ENCODE measurements at places on chromosomes 11 and 22.

GRCh38 chr11:80873310-80873999 lies 1432.6 kb upstream of the TENM4 start:
- no peak for DNase-seq

DNA sequence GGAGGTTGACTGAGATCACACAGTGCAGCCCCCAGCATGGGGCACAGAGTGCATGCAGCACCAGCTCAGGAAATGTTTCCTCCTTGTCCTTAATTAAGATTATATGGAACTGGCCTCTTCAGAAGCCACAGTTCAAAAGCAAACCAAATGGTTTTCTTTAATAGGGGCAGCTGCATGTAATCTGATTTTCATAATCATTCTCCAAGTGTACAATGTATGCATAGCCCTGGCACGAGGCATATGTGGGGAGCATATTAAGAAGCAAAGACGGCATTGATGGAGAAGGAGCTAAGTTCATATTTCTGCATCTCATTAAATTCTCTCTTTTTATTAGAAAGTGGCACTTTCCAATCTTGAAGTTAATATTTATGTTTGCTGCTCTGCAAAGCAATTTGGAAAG lies 9.9 kb upstream of the PARVB start:
- no peak for DNase-seq

DNA sequence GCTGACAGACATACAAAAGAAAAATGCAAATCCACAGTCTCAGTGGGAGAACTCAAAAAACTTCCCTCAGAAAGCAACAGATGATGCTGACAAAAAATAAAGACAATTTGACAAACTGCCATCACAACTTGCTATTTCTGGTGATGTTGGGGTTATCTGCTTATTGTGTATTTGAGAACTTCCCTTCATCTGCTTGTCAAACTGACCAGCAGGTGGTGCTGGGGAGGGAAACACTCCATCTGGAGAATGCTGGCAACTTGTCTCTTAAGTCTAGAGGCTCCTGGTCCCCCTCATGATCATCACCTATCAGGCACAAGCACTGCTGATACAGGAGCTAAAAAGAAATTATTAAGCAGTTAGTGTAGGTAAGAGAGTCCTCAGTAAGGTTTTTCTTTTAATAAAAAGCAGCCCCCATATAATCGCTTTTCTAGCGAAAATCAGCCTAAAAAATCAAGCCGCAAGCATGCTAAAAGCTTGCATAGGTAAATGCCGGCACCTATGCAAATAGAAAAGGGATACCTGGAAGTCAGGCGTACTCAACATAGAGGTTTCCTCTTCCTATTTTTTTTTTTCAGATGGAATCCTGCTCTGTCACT lies 9.8 kb upstream of the FAM111B start:
- DNase-seq, result peak; percentile 7

DNA sequence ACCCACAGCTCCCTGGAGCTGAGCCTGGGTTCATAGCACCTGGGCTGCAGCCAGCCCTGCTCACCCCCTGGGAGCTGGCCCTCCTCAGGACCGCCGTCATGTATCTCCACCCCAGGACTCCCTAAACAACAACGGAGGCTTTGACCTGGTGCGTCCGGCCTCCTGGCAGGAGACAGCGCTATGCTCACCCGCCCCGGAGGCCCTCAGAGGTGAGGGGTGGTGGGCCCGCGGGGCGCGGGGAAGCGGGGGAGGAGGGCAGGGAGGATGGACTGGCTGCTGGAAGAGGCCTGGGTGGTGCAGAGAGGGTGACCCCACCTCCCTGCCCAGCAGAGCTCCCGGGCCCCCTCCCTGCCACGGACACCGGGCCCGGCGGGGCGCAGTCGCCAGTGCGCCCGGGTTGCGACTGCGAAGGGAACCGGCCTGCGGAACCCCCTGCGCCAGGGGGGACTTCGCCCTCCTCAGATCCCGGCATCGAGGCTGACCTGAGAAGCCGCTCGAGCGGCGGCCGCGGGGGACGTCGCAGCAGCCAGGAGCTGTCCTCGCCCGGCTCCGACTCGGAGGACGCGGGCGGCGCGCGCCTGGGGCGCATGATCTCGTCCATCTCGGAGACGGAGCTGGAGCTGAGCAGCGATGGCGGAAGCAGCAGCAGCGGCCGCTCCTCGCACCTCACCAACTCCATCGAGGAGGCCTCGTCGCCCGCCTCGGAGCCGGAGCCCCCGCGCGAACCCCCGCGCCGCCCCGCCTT lies 3.1 kb downstream of the MAPK8IP2 start:
- DNase-seq, result no peak

DNA sequence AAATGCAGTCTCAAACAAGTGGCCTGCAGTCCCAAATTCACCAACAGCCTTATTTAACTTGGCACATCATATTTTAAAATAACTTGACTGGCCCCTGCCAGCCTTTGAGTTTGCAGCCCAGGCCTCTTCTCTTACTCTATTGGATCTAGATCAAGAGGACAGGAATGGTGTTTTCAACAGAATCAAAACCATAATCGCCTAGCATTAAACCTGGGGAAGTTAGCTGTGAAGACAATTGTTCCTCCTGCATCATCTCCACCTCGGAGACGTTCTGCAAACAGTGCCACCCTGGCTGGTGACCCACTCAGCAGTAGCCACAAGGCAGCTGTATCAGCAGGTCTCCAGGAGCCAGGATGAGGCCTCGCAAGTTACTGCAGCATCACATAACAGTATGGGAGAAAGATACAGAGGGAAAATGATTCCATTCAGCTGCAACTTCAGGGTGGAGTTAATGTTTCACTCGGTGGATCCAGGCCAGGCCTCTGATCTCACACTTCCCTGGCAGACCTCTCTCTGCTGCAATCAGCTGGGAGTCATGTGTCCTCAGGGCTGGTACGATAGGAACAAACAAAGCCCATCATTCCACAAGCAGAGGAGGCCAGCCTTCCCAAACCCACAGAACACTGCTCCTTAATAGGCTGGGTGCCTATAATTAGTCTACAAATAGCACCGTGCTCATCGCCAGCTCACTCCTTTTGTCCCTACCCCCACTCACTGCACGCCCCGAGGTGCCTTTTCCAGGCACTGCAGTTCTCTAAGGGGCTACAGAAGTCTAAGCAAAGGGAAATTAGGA lies 18.6 kb upstream of the SCN2B start:
- DNase-seq, result peak; percentile 25

DNA sequence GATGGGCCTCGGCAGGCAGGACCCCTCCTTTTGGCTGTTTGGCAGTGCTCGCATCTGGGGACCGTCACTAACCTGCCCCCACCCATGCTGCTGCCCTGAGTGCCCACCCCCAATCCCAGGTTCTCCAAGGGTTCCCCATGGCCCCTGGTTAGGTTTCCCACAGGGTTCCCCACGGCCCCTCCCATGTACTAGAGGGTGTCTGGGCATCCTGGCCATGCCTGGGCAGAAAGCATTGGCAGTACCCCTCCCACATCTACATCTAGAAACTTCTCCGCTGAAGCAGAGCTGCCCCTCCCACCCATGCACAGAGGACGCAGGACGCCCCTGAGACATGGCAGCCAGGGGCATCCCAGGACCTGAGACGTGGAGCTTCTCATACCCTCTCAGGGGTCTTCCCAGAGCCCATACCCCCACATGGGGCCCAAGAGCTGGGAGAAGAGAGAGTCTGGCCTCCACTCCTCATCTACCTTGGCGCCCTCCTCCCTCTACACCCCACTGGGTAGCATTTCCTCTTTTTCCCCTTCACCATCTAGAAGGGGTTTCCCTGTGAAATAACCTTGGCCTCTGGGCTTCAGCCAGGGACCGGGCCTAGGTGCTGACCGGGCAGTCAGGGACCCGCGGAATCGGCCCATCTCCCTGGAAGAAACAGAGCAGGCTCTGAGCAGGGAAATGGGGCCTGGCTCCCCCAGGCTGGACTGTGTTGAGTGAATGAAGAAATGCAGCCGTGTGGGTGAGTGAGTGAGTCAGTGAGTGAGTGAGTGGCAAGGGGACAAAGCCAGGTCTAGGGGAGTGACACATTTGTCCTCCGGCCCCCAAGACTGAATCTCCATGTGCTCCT lies 987.3 kb downstream of the BRD1 start:
- DNase-seq, result no peak

GRCh38 chr11:15288863-15289262 lies 174.1 kb downstream of the INSC start:
- DNase-seq, result no peak

DNA sequence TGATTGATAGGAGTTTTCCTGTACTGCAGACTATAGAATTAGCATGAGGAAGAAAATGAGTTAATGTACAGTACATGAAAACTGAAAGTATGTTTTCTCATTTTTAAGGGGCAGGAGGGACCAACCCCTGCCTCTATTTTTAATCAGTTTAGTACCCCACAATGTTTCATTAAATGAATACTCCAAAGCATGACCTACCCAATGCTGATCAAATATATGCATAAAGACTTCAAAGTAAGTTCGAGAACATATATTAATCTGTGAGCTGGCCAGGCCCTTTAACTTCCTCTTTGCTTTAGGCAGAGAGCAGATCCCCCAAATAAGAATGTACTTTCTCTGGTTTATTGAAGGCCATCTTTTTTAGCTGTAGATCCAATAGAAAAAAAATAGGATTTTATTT lies 161.0 kb downstream of the FCHSD2 start:
- DNase-seq, result no peak

- peak; percentile 53 for DNase-seq
These were observed 3.6 kb upstream of the OR8B3 start for GRCh38 chr11:124402326-124402922.

GRCh38 chr22:31637447-31637890 lies 24.5 kb downstream of the PISD start:
- DNase-seq, result no peak

DNA sequence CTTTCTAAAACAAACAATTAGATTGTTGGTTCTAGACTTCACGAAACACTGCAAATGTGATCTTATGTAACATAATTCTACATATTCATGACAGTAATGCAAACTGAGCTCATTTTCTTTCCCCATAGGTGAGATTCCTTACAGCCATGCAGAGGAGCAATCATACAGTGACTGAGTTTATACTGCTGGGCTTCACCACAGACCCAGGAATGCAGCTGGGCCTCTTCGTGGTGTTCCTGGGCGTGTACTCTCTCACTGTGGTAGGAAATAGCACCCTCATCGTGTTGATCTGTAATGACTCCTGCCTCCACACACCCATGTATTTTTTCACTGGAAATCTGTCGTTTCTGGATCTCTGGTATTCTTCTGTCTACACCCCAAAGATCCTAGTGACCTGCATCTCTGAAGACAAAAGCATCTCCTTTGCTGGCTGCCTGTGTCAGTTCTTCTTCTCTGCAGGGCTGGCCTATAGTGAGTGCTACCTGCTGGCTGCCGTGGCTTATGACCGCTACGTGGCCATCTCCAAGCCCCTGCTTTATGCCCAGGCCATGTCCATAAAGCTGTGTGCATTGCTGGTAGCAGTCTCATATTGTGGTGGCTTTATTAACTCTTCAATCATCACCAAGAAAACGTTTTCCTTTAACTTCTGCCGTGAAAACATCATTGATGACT lies 1.5 kb downstream of the OR9G1 start:
- no peak for DNase-seq

DNA sequence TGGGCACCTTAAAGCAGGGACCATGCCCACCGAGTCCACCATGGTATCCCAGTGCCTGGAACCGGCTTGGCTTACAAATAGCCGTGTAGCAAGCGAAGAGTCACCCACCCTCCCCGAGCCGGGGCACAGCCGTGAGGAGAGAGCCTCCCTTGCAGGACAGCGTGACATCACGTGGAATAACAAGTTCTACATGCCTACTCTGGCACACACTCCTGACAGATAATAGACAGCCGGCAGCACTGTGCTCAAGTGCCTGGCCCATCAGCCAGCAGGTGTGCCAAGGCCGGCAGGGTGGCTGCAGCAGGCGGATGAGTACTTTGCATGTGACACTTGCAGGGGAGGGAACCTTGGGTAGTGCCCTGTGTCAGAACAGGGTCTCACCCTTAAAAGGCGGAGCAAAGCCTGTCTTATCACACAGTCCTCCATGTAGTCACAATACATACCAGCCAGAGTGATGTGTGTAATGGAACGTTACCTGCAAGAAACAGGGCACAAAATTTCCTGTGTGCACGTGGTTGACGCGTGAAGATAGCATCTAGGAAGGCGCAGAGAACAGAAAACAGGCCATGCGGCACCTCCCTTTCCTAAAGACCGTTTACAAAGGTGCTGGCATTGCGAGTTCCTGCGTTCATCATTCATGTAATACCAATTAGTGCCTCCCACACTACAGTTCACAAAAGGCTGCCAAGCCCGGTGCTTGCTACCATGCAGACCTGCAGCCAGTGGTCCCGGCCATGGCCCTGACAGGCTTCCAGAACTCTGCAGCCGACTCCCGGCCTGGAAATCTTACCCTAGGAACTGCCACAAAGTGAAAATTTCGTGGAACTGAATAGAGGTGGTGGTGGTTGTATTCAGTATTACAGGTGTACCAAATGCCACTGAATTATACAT lies 16.4 kb downstream of the TOM1 start:
- no peak for DNase-seq

GRCh38 chr11:28582506-28582905 lies 474.3 kb downstream of the METTL15 start:
- DNase-seq, result no peak

DNA sequence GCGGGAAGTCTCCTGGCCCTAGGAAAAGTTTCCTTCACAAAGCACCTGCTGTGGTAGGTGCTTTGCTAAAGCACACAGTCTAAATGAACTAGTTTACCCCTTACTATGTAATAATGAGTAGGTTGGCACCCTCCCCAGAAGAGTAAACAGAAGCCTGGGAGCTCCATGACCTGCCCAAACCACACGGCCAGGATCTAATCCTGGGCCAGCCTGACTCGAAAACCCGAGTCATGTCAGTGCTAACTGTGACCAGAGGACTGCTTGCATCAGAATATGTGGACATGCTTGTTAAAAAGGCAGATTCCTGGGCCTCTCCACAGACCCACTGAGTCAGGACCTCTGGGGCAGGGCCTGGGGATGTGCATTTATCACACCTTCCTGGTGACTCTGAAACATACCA lies 67.7 kb downstream of the PANX1 start:
- DNase-seq, result no peak

- DNase-seq, result no peak
These were observed 16.8 kb downstream of the ADAMTS15 start for GRCh38 chr11:130465263-130465662.

- no peak for DNase-seq
These were observed 46.6 kb upstream of the TCF20 start for GRCh38 chr22:42317008-42317407.

GRCh38 chr22:44805711-44806110 lies 53.3 kb downstream of the ARHGAP8 start:
- no peak for DNase-seq

DNA sequence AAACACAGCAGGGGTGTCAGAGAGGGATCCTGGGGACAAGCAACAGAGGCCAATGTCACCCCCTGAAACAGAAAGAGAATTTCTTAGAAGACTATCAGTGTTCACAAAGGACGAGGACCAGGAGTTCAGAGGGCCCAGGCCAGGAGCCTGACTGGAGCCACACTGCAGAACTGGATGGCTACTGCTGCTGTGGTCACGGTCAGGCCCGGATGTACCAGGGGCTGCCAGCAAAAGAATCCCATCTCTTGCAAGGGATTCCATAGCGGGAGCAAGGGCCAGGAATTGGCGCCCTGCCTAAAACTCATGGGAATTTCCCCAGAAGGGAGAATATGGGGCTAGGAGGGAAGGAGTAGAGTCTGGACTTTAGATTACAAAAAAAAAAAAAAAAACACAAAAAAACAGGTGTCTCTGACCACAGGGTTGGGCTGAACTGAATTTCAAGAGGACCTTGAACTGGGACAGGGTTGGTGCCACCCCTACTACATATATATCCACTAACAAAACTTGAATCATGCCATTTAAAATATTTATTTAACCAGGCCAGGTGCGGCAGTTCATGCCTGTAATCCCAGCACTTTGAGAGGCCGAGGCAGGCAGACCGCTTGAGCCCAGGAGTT lies 15.7 kb upstream of the KCTD14 start:
- DNase-seq, result no peak

- DNase-seq, result no peak
These were observed 60.5 kb upstream of the KCNQ1OT1 start for GRCh38 chr11:2760196-2760871.

- DNase-seq, result no peak
These were observed 83.6 kb downstream of the PRR5L start for GRCh38 chr11:36379653-36380052.

Data from HFF-Myc (cell line).